ENCODE measurements at places on chromosomes 1 and 21.

DNA sequence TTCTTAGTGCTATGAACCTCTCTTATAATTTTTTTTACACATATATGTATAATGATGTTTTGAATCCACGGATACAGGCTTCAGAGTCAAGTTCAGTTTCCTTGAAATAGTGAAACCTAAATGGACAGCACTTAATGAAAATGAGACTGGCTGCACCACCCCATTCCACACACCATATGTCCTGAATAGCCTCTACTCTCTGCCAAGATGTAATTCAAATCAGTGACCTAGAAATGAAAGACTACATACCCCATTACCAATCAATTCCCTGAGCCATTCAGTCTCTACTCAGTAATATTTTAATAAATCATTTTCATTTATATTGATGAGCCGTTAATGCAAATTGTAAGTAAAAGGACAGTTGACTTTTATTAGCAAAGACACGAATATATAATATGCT is 614.9 kb upstream of the TMPRSS15 start:
- no peaks in the 10 kb centered on the region for H3K4me1 ChIP-seq
- no peaks in the 10 kb centered on the region for H3K36me3 ChIP-seq
- H3K27me3 ChIP-seq: no peaks in the 10 kb centered on the region
- H3K4me3 ChIP-seq: no peak overlapping the region
- no peak for DNase-seq
- H3K27ac ChIP-seq: no peak overlapping the region

GRCh38 chr1:56411484-56412180 is 167.7 kb downstream of the PLPP3 start:
- H3K36me3 ChIP-seq: no peaks in the 10 kb centered on the region
- no peak for DNase-seq
- H3K4me1 ChIP-seq: peaks cover 29% of the 10 kb centered on the region
- H3K4me3 ChIP-seq: no peak overlapping the region
- no peak overlapping the region for H3K27ac ChIP-seq
- peaks cover 6% of the 10 kb centered on the region for H3K27me3 ChIP-seq

GRCh38 chr1:51222136-51222787 is 13.8 kb upstream of the RNF11 start:
- H3K4me1 ChIP-seq: no peaks in the 10 kb centered on the region
- peaks cover 4% of the 10 kb centered on the region for H3K27me3 ChIP-seq
- no peak overlapping the region for H3K4me3 ChIP-seq
- no peak for DNase-seq
- H3K27ac ChIP-seq: no peak overlapping the region

DNA sequence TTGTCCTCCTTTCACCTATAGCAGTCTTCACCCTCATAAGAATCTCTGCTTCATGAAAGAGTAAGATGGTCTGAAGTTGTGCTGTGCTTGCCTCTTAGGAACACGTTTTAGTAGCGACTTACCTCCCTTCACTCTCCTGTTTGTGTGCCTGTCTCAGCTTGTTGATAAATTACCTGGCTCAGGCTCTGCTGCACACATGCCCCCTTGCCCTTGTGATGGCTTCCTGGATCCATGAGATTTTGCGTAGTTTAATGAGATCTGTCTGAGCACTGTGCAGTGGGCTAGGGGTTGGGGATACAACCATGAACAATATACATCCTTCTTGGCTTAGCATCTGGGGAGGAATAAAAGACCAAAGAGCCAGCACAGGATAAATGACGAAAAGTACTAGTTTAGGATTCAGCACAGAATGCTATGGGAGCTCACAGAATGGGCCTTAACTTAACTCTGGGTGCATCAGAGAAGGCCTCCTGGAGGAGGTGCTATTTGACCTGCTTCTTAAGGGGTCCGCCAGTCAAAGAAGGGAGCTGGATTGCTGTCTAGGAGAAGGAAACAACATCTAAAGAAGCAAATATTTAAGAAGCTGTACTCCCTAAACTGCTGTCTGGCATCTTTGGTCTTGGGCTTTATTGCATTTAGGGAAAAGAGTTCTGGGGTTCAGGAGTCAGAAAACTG is 175.7 kb upstream of the PLXNA2 start:
- H3K4me1 ChIP-seq: no peaks in the 10 kb centered on the region
- H3K4me3 ChIP-seq: no peak overlapping the region
- no peaks in the 10 kb centered on the region for H3K27me3 ChIP-seq
- H3K36me3 ChIP-seq: no peaks in the 10 kb centered on the region
- no peak overlapping the region for H3K27ac ChIP-seq
- DNase-seq: no peak

- H3K4me1 ChIP-seq: no peaks in the 10 kb centered on the region
- no peak overlapping the region for H3K4me3 ChIP-seq
- H3K36me3 ChIP-seq: no peaks in the 10 kb centered on the region
- DNase-seq: no peak
- no peaks in the 10 kb centered on the region for H3K27me3 ChIP-seq
Observed at GRCh38 chr1:70717656-70718055, 306.6 kb downstream of the CTH start.

DNA sequence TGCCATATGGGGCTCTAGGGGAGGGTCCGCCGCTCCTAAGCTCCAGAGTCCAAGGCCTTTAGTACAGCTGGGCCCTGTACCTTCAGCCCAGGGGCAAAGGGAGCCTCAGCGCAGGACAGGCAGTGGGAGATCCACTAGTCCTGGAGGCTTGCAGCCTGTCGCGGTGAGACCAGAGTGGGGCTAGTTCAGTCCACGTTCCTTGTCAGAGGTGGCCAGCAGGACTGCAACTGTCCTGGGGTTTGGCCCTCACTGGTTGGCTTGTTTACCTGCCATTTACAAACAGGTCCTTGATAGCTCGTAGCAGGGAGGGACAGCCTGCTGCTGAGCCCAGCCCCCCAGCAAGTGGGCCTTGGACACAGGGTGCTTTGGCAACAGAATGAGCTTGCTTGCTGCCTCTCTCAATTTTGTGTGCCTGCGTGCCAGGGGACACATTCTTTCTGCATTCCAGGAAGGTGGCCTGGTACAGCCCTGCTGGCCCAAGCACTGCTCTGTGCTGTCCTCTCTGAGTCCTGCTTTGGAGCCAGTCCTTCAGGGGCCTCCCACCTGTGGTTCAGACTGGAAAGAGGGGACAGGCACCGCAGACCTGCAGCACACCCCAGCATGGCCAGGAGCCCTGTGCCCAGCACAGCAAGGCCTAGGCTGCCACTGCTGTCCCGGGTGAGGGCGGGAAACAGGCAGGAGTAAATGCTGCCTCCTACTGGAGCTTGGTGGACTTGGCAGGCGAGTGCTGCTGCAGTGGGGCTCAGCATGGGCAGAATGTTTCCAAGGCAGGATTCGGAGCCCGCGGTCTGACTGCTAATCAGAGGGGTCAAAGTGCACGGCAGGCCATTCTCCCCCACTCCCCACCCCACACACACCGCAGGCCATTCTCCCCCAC is 15.2 kb downstream of the H6PD start:
- H3K36me3 ChIP-seq: peaks cover 34% of the 10 kb centered on the region
- DNase-seq: no peak
- H3K27ac ChIP-seq: peak overlapping the region; percentile 56
- peaks cover 11% of the 10 kb centered on the region for H3K4me1 ChIP-seq
- H3K27me3 ChIP-seq: no peaks in the 10 kb centered on the region

DNA sequence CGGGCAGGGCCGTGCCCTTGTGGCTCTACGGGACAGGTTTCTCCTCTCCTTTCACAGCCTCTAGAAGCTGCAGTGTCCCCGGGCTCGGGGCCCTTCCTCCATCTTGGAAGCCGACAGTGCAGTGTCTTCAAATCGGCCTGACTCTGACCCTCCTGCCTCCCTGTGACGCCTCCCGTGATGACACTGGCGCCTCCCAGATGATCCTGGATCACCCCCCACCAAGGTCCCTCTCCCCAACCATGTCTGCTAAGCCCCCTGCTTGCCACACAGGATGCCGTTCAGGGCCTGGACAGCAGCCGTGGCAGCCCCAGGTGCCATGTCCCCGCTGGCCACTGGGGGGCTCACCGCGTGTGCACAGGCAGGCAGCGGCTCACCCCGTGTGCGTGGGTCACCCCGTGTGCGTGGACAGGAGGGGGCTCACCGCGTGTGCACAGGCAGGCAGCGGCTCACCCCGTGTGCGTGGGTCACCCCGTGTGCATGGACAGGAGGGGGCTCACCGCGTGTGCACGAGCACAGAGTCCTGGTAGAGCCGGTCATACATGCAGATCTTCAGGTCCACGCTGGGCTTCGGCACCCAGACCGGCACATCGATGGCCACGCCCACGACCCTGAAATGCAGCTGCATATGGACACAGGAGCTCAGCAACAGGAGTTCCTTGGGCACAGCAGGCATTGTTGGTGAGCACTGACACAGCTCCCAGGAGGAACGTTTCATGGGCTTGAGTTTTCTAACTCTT is 24.9 kb upstream of the TMEM52 start:
- H3K27ac ChIP-seq: no peak overlapping the region
- no peak for DNase-seq
- H3K4me3 ChIP-seq: peak overlapping the region; percentile 5
- H3K4me1 ChIP-seq: peaks cover 5% of the 10 kb centered on the region

DNA sequence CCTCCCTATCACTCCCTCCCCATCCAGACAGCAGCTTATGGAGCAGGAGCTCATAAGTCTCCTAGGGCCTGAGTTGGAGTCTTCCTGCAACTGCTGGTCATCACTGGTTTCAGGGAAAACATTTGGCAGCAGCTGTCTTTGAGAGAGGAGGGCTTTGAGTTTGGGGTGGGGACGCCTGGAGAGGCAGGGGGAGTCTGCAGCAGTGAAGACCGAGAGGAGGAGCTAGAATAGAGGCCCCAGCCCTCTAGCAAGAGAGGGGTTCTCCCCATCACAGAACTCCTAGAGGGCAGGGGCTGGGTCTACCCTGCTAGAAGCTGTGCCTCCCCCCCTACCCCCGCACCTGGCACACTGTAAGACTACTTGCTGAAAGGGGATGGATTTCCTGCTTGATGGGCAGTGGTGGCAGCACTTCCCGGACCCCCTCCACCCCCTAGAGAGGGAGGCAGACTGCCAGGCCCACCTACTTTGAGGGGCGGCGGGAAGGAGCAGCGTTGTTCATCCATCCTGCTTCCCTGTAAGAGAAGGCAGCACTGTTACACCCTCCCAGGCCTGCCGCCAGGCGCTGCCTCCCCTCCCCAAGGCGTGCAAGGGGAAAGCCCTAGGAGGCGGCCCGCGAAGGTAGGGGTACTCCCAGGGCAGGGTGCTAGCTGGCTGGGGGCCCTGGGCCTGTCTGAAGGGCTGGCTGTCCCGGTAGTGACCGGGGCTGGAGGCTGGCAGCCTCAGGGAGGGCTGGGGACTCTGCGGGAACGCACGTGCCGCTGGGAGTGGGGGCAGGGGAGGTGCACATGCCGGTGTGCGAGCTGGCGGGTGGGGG is 50.4 kb downstream of the RAP1GAP start:
- H3K4me1 ChIP-seq: no peaks in the 10 kb centered on the region
- DNase-seq: no peak

DNA sequence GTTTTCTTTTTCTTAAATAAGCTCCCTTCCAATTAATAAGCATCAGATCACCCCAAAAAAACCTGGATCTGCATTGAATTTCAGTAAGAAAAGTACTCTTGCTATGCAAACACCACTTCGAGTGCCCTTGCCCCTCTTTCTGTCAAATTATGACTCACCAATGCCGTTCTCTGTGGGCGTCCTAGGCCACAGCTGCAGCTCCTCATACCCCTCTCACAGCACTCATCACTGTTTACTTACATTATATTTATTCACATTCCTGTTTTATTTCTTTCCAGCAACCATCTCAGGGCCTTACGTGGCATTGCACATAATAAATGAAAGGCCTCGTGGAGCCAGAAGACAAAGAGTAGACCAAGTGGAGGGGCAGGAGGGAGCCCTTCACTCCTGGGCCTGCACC is 99.1 kb upstream of the CTTNBP2NL start:
- H3K36me3 ChIP-seq: no peaks in the 10 kb centered on the region
- no peak overlapping the region for H3K27ac ChIP-seq
- no peak for DNase-seq
- H3K27me3 ChIP-seq: peaks cover 4% of the 10 kb centered on the region
- no peaks in the 10 kb centered on the region for H3K4me1 ChIP-seq
- no peak overlapping the region for H3K4me3 ChIP-seq

GRCh38 chr1:179146911-179147310 is 65.0 kb downstream of the TOR3A start:
- no peak overlapping the region for H3K4me3 ChIP-seq
- H3K27me3 ChIP-seq: no peaks in the 10 kb centered on the region
- DNase-seq: no peak
- peaks cover 15% of the 10 kb centered on the region for H3K36me3 ChIP-seq

DNA sequence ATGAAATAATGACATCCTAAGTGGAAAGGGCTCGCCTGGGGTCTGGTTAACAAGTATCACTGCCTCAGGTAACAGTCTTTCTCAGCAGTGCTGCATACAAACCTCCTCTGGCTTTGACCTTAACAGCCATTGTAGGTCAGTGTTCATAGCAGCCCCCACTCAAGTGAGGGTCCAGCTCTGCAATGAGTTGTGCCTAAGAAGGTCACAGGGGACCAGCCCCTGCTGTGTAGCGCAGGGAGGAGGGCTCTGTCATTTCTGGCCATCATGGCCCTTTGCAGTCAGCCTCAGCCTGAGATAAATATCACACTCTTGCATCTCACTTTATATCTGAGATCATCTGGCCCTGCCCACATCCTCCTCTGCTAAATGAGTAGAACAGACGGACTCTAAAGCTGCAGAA is 18.1 kb upstream of the MYSM1 start:
- H3K4me3 ChIP-seq: no peak overlapping the region
- DNase-seq: no peak
- no peaks in the 10 kb centered on the region for H3K36me3 ChIP-seq
- H3K4me1 ChIP-seq: no peaks in the 10 kb centered on the region
- no peaks in the 10 kb centered on the region for H3K27me3 ChIP-seq

- H3K4me1 ChIP-seq: no peaks in the 10 kb centered on the region
- no peak overlapping the region for H3K4me3 ChIP-seq
- no peak overlapping the region for H3K27ac ChIP-seq
- no peaks in the 10 kb centered on the region for H3K27me3 ChIP-seq
- no peaks in the 10 kb centered on the region for H3K36me3 ChIP-seq
- DNase-seq: no peak
Observed at GRCh38 chr1:66176832-66177231, 357.1 kb upstream of the SGIP1 start.

DNA sequence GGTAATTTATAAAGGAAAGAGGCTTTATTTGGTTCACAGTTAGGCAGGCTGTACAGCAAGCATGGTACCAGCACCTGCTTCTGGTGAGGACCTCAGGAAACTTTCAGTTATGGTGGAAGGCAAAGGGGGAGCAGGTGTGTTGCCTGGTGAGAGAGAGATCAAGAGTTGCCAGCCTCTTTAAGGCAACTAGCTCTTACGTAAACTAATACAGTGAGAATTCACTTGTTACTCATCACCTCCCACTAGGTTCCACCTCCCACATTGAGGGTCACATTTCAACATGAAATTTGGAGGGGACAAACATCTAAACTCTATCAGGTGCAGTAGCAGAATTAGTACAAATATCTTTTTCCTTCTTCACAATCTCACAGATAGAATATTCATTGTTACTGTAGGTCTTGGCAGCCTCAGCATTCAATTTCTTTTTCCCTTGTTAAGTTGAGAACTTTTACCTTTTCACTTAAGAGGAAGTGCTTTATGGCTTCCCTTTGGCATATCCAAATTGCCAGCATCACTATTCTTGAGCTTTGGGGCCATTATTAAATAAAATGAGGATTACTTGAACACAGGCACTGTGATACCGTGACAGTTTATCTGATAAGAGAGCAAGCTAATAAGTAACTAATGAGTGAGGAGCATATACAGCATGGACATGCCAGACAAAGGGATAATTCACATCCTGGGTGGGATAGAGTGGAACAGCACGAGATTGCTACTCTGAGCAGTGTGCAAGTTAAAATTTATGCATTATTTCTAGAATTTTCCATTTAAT is 48.4 kb downstream of the MAGI3 start:
- H3K27me3 ChIP-seq: peaks cover 6% of the 10 kb centered on the region
- H3K4me3 ChIP-seq: no peak overlapping the region
- no peak for DNase-seq
- no peaks in the 10 kb centered on the region for H3K4me1 ChIP-seq
- no peaks in the 10 kb centered on the region for H3K36me3 ChIP-seq
- H3K27ac ChIP-seq: no peak overlapping the region

Measured in stimulated activated naive B cell treated with anti-CD40 and anti-IgM and Interleukin-4, amounts not matched to agents 10 μg/mL and 1 μg/mL and 100 μg/mL, for 72 hours (primary cell).